ENCODE measurements at places on chromosomes 5 and 9.

- no peak for DNase-seq
Observed at GRCh38 chr5:145800181-145800580, 35.0 kb downstream of the PRELID2 start.

- DNase-seq = no peak
Observed at GRCh38 chr9:29290516-29290915, 1717.2 kb upstream of the C9orf72 start.

- no peak for DNase-seq
Observed at GRCh38 chr5:170532935-170533334, 29.1 kb downstream of the KCNIP1 start.

DNA sequence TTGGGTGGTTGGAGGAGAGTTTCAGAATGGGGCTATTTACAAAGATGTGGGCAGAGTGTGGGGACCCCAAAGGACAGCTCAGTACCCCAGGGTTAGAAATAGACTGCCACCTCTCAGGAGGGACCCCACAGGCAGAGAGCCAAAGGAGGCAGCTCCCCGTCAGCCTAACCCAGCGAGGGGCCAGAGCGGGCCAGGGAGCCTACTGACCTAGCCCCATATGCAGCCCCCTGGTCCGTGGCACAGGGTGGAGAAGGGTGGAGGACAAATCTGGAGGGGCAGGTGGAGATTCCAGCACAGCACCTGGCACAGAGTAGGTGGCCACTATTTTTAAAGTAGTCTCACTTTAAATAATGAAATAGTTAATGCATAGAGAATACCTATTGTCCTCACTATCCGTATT is 67.2 kb upstream of the ANGPTL2 start:
- DNase-seq = no peak

GRCh38 chr9:27165670-27166069 is 56.6 kb downstream of the TEK start:
- no peak for DNase-seq

DNA sequence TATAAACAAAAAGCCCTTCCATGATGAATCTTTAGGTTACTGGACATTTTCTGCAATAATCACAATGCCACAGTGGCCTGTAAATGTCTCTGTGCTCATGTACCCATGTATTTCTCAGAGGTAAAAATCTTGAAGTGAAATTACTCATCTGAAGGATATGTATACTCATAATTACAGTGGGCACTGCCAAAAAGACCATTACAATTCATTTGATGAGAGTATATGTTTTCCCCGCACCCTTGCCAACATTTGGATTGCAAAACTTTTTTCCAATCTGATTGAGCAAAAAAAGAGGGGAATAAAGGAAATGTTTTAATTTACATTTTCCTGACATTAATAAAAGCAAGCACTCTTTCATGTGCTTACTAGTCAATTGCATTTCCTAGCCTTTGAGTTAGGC is 110.5 kb downstream of the EPB41L4A start:
- no peak for DNase-seq

DNA sequence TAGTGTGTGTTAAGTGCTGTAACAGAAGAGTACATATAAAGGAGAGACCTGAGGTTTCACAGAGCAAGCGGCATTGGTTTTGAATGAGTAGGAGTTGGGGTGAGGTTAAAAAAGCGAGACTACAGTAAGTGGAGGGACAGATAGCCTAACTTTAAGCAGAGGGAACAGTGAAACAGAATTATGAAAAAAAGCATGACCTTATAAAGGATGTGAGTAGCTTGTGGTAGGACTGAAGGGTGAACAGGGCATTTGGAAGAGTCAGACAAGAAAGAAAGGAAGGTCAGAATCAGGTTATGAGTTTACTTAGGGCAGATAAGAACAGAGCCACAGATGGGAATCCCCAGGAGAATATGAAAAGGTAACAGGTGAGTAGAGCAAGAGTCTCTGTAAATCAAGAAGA is 22.5 kb downstream of the MSANTD3 start:
- no peak for DNase-seq

DNA sequence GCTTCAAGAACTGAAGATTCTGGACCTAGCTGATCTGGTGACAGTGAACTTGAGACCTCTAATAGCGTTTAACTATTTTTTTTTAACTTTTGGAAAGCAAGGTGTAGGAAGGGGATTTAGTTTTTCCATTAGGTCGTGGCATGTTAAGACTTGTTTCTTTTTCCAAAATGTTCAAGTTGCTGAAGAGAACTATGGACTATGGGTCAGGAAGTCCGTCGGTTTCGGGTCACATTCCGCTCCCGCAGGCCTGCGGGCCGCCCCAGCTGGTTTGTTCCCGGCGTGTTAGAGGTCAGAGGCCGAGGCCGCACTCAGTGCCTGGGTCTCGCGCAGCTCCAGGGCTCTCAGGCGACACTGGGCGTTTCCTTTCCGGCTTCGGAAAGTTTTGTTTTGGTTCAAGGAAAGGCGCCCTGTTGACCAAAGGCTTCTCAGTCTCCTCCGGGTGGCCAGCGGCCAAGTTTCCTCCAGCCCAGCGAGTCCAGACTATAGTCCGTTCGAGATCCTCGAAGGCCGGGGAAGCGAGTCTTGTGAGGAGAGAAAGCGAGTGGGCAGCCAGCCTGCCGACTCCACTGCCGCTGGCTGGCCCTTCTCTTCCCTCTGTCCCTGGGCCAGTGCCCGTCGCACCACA is 586 bp upstream of the FCHO2 start:
- peak; percentile 1 for DNase-seq

- no peak for DNase-seq
Observed at GRCh38 chr5:143932584-143932983, 120.6 kb downstream of the HMHB1 start.

- DNase-seq = peak; percentile 58
Observed at GRCh38 chr9:128863647-128864046, 18.1 kb downstream of the KYAT1 start.

- no peak for DNase-seq
Observed at GRCh38 chr5:142322747-142323479, 1.9 kb downstream of the SPRY4 start.

- DNase-seq = no peak
Observed at GRCh38 chr9:8904771-8905515, 1105.4 kb upstream of the DMAC1 start.

- DNase-seq = no peak
Observed at GRCh38 chr5:61115968-61116367, 46.3 kb downstream of the SMIM15 start.

- DNase-seq = no peak
Observed at GRCh38 chr9:134424818-134425217, 98.6 kb downstream of the RXRA start.

DNA sequence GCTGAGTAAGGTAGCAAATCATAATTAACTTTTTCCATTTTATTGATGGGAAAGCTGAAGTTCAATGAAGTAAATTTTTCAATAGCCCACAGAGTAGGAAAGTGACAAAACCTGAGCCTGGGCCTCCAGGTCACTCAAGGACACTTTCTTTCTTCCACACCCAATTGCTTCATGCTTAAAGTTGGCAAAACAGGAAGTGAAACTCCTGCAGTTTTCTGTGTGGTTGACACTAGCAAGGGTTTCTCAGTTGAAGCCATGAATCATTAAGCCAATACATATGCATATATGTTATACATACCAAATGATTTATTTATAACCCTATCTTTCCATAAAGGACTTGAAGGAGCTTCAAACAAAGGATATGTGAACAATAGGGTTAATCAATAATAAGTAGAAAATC is 13.9 kb downstream of the TLR4 start:
- DNase-seq = no peak

DNA sequence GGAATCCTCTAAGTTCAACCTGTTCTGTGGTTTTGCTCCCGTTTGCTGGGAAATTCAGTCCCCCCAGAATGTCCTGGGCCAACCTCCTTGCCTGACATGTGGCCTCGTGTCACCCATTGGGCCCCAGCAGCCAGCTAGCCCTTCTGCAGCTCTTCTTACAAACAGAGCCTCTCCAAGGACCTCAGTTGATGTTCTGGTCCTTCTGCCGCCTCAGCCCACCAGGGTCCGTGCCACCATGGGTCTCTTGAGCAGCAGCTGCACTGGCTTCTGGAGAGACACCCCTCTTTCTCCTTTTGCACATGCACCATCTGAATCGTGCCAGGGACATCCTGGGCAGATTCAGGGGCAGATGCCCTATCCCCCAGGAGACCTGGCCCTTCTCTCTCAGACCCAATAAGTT is 85.0 kb downstream of the LMX1B start:
- DNase-seq = no peak

- no peak for DNase-seq
Observed at GRCh38 chr9:77838986-77839385, 190.9 kb upstream of the GNA14 start.

GRCh38 chr9:107016383-107016782 is 153.4 kb downstream of the ZNF462 start:
- DNase-seq = no peak

DNA sequence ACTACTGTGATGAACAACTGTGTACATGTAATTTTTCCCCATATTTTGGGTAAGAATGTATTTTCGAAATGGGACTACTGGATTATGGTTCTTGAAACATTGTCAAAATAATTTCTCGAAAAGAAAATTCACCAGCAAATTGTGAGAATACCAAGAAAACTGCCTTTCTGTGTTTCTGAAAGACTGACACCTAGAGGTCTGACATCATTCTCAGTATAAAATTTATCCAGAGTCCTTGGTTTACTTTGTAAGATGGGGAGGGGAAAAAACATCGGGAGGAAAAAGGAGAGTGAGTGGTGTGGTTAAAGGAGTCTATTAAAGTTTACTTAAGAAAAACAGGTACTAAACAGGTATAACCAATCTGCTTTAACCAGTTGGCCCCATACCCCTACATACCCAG is 149.2 kb downstream of the CEP120 start:
- no peak for DNase-seq

GRCh38 chr9:6410633-6411032 is 2.4 kb upstream of the UHRF2 start:
- DNase-seq = no peak

DNA sequence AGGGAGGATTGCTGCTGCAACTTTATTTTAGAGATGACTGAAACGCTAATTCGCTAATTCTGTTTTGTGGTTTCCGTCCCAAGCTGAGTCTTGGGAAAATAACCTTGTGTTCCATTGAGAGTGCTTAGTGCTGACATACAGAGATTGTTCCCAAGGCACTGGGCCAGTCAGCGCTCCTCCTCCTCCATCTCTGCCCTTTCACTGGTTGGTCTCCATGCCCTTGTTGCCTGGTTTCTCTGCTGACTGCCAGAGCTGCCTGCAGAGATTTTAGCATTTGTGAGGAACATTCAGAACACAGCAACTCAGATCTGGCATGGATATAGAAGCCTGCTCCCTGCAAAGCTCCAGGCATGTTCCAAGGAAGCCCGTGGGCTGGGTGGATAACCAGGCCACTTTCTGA is 126.0 kb upstream of the IRX2 start:
- no peak for DNase-seq

- DNase-seq = no peak
Observed at GRCh38 chr5:94613583-94613982, 4.8 kb downstream of the KIAA0825 start.

- no peak for DNase-seq
Observed at GRCh38 chr5:154514331-154514730, 36.3 kb upstream of the HAND1 start.

DNA sequence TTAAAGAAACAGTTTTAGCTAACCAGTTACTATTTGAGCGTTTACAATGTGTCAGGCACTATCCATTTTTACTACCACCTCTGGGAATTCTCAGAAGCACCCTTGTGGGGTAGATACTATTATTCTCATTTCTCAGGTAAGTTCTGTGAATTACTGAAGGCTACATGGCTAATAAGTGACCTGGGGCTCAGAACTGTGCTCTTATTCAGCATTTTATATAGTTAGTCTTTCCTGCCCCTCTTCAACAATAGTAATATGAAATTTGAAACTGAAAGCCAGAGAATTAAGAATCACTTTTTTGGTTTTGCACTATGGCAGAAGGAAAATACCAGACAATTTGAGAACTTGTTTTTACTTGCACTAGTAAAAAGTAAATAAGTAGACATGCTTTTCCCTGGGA is 11.8 kb downstream of the ELL2 start:
- no peak for DNase-seq

GRCh38 chr5:133470841-133471240 is 141.5 kb downstream of the FSTL4 start:
- DNase-seq = no peak

DNA sequence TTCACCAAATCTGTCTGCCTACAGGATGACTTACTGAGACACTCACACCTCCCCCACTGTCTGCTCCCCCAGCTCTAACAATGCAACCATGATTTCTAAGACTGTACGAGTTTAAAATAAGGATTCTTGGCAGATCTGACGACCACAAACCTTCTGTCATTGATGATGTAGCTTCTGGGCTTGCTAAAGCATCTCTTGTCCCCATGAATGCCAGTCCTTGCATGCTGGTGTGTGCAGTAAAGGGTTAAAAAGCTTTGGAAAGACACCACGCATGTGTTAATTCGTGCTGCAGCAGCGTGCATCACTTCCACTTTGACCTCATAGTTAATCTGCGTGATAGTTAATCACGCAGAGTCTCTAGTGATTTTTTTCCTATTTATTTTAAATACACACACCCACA is 411 bp upstream of the GABRG2 start:
- no peak for DNase-seq

- no peak for DNase-seq
Observed at GRCh38 chr5:144092508-144092907, 78.0 kb downstream of the YIPF5 start.

DNA sequence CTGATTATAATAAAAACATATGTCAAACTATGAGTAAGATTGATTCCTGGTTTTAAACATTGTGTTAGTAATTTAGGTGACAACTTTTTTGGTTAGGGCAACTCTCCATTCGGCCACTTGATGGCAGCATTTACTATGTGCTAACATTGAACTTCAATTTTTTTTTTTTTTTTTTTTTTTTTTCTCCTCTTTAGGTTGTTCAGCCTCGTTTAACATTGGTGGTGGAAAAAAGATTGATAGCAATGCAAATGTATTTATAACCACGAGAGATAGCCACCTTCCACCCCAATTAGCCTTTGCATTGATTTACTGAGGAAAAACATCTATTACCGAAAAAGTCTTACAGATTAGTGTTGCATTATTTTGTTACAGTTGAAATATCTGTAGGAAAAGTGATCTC is 159.1 kb downstream of the CSNK1G3 start:
- DNase-seq = no peak

DNA sequence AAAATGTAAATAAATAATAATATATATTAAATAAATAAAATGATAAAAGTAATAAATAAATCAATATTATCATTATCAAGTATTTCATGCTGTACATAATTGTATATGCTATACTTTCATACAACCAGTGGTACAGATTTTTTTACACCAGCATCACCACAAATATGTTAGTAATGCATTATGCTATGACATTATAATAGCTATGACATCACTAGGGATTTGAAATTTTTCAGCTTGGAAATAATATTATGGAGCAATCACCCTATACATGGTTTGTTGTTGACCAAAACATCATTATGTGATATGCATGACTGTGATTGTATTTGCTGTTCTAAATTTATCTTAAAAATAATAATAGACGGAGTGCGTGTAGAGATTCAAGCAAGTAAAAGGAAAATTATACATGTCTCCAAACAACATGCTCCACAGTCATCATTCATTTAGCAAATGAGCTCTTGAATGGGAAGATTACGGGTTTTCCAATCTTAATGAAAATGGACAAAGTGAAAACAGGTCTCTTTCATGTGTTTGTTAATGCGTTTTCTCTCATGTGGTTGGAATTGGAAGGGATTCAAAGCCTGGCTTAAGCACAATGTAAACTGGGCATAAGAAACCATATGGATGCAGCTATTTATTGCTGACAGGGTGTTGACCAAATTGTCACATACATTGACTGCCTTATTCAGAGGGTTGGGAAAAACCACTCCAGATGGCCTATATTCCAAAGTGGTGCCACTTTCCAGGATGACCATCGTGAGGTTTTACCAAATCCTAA is 643.0 kb upstream of the RGMB start:
- no peak for DNase-seq

Measured in stimulated activated CD8-positive, alpha-beta memory T cell treated with anti-CD3 and anti-CD28 coated beads, Interleukin-15, amount 100 ng/mL, for 4 hours (primary cell).